ENCODE measurements at places on chromosomes 5 and 9.
A peak's percentile ranks its signal among the peaks of the same experiment; 100 is the strongest.

GRCh38 chr9:26684029-26684428, 208.6 kb downstream of the CAAP1 start:
- no peak overlapping the region for H3K4me3 ChIP-seq
- H3K36me3 ChIP-seq: no peaks in the 10 kb centered on the region
- DNase-seq: no peak
- no peaks in the 10 kb centered on the region for H3K27me3 ChIP-seq
- peaks cover 20% of the 10 kb centered on the region for H3K4me1 ChIP-seq
- no peak overlapping the region for H3K27ac ChIP-seq

DNA sequence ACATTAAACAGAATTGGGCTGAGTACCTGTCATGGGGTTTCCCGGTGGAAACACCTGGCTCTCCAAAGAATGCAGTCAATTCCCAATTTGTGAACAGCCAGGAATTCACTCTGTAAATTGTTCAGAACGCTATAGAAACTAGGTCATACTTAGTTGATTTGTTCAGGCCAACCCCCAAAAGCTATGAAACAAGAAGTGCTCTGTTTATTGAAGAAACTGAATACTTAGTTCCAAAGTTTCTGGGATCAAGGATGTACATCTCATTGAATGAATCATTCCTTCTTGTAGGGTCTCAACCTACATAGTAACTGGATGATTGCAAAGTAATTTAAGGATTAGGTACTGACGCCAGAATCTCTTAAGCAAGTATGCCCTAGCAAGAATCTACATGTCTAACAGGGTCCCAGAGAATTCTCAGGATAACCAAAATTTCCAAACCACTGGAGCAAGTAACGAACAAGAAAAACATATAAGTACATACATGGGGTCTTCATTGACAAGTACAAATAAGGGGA, 659 bp upstream of the TUSC1 start:
- H3K27me3 ChIP-seq: peaks cover 1% of the 10 kb centered on the region
- no peaks in the 10 kb centered on the region for H3K36me3 ChIP-seq
- peaks cover 4% of the 10 kb centered on the region for H3K4me1 ChIP-seq
- no peak overlapping the region for H3K4me3 ChIP-seq
- no peak for DNase-seq

DNA sequence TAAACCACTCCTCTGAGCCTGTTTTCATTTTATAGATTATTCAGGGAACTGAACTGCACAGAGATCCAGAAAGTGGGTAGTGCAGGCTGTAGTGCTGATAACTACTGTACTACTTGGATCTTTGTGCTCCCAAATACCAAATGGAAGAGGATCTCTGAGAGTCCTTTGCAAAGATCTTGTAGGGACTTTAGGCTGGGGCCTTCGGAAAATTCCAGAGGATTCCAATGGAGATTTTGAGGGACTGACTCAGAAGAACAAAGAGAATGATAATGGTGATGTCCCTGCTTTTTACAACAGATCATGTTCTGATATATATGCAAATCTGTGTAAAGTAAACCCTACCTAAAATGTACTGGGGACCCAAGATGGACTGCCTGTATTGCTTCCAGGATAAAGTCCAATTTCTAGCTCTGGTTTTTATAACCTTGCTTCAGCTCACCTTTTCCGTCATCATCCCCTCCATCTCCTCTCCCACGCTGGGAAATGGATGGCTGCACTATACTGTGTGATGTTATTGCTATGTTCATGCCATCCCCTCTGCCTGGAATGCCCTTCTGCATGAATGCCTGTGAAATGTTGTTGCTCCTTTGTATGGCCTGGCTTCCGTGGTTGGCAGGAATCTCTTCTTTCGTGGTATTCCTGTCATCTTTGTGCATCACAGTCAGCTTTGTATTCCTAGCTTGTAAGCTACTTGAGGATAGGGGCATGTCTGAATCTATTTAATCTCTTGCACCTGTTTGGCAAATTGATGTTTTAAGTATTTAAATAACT, 9.7 kb upstream of the PSMD5 start:
- H3K4me3 ChIP-seq: no peak overlapping the region
- H3K27ac ChIP-seq: no peak overlapping the region
- H3K4me1 ChIP-seq: peaks cover 9% of the 10 kb centered on the region
- no peaks in the 10 kb centered on the region for H3K36me3 ChIP-seq
- H3K27me3 ChIP-seq: peaks cover 3% of the 10 kb centered on the region

- peaks cover 4% of the 10 kb centered on the region for H3K36me3 ChIP-seq
- H3K4me1 ChIP-seq: no peaks in the 10 kb centered on the region
Measured at GRCh38 chr9:134834217-134834956, 46.2 kb upstream of the FCN2 start.

GRCh38 chr5:64693636-64694035, 3.3 kb downstream of the SHISAL2B start:
- no peak overlapping the region for H3K27ac ChIP-seq
- peaks cover 13% of the 10 kb centered on the region for H3K36me3 ChIP-seq
- H3K27me3 ChIP-seq: peaks cover 8% of the 10 kb centered on the region
- no peak for DNase-seq
- H3K4me3 ChIP-seq: no peak overlapping the region

- H3K27ac ChIP-seq: no peak overlapping the region
- no peaks in the 10 kb centered on the region for H3K36me3 ChIP-seq
- no peak for DNase-seq
- H3K4me1 ChIP-seq: no peaks in the 10 kb centered on the region
- no peak overlapping the region for H3K4me3 ChIP-seq
- peaks cover 2% of the 10 kb centered on the region for H3K27me3 ChIP-seq
Measured at GRCh38 chr9:27595733-27596132, 22.5 kb upstream of the C9orf72 start.

- peak; percentile 26 for DNase-seq
- peaks cover 4% of the 10 kb centered on the region for H3K4me1 ChIP-seq
- peaks cover 4% of the 10 kb centered on the region for H3K27me3 ChIP-seq
- H3K4me3 ChIP-seq: no peak overlapping the region
- H3K27ac ChIP-seq: no peak overlapping the region
Measured at GRCh38 chr9:37410969-37411785, 11.3 kb upstream of the GRHPR start.

- H3K27me3 ChIP-seq: peaks cover 7% of the 10 kb centered on the region
- H3K27ac ChIP-seq: no peak overlapping the region
- peaks cover 64% of the 10 kb centered on the region for H3K4me1 ChIP-seq
- H3K36me3 ChIP-seq: no peaks in the 10 kb centered on the region
- H3K4me3 ChIP-seq: no peak overlapping the region
- no peak for DNase-seq
Measured at GRCh38 chr9:33144551-33144950, 22.6 kb downstream of the B4GALT1 start.

DNA sequence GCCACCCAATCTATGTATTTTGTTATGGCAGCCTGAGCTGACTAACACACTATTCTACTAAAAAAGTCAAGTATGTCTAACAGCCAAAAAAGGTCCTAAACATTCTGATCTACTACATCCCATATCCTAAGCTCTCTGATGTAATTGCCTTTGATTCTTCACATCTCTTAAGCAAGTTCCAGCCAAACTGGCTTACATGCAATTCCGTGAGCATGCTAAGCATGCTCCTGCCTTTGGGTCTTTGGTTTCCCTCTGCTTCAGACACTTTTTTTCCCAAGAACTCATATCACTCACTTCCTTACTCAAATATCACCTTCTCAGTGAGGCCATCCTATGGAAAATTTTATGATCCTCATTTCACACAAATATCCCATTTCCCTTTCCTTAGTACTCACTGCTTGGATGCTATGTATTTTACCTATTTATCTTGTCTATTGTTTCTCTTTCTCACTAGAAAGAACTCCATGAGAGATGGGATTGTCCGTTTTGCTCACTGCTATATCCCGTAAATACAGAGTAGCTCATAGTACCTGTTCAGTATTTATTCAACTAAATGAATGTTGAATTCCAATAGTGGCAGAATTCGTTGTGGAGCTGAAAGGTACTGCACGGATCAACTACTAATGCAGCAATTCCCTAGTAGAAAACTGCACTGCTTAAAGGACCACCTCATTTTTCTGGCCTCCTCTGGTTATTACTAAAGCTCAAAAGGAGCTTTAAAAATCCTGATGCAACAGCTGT, 2.3 kb upstream of the SLC12A2 start:
- H3K36me3 ChIP-seq: peaks cover 5% of the 10 kb centered on the region
- H3K27me3 ChIP-seq: peaks cover 11% of the 10 kb centered on the region
- H3K27ac ChIP-seq: no peak overlapping the region
- DNase-seq: no peak
- H3K4me3 ChIP-seq: peak overlapping the region; percentile 95
- peaks cover 32% of the 10 kb centered on the region for H3K4me1 ChIP-seq

GRCh38 chr5:151492729-151493128, 45.3 kb downstream of the SLC36A1 start:
- H3K4me3 ChIP-seq: no peak overlapping the region
- H3K27ac ChIP-seq: peak overlapping the region; percentile 31
- H3K4me1 ChIP-seq: no peaks in the 10 kb centered on the region
- H3K36me3 ChIP-seq: no peaks in the 10 kb centered on the region
- no peak for DNase-seq
- no peaks in the 10 kb centered on the region for H3K27me3 ChIP-seq

DNA sequence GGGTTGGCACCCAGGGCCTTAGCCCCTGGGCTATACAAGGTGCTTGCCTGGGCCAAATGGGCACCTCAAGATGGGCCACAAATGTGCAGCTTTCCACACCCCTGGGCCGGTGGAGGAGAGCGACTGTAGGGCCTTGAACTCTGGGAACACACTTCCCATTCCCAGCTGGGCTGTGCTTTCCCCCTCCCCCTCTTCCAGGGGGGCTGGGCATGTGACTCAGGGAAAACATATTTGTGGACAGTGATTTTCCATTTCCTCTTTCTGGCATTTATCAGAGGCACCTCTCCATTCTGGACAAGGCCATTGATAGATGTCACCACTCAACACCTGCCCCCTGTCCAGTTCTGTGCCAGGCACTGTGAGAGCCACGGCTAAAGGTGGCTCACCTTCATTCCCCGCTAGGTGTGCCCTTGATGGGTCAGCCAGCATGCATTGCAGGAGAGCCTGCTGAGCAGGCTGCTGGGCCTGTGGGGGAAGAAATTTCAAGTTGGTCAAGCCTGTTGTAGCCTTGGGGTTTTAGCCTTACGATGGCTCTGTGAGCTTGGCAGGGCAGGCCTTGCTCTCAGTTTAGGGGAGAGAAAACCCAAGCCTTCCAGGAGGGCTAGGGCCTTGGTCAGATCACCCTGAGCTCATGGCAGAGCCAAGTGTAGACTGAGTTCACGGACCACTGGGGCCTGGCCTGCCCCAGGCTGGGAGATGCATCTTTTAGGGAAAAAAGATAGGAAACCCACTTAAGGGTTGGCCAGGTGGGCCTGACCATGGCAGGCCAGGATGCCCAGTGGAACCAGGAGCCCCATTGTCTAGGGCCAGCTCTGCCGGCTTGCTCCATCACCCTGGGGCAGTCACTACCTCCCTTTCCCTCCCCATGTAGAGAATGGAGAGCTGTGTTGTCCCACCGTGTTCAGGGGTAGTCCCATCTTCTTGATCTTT, 113.9 kb downstream of the DAB2IP start:
- DNase-seq: no peak
- H3K27me3 ChIP-seq: peaks cover 15% of the 10 kb centered on the region
- peaks cover 23% of the 10 kb centered on the region for H3K4me1 ChIP-seq
- H3K36me3 ChIP-seq: peaks cover 42% of the 10 kb centered on the region

GRCh38 chr9:129628709-129629108, 2.7 kb downstream of the NTMT1 start:
- H3K27ac ChIP-seq: no peak overlapping the region
- no peak for DNase-seq
- peaks cover 18% of the 10 kb centered on the region for H3K4me1 ChIP-seq
- no peaks in the 10 kb centered on the region for H3K36me3 ChIP-seq

DNA sequence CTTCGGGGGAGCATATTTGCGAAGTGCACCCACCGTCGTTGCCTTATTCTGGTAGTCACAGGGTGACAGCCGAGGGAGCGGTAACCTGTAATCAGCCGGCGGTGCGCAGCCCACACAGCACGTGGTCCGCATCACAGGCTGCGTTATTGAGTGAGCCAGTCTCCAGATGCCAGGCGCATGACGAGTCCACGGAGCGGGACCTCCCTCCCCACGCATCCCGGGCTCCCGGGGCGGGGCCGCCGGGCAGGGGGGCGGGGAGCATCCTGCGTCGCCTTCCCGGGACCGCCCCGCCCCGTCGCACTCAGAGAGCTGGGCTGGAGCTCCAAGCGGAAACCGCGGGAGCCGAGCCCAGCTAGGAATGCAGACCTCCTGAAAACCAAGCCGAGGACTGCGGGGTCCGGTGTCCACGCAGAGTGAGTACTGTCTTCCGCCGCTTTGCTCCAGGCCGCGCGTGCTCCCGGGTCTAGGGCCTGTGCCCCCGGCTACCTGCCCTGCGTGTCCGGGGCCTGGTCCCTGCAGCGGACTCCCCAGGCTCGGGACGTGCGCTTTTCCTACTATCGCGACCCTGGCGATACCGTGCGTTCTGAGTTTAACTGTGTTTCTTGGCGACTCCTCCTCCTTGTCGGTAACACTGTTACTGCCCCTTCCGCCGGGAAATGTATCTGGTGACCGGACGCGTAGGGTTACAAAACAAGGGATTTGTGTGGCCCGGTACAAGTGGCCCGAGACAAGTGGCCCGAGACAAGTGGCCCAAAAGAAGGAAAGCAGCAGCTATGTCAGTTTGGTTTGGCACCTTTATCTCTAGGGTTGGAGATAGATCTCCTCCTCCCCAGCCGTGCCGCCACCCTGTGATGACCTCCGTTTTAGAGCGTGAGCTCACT, 40.6 kb downstream of the CAST start:
- peaks cover 4% of the 10 kb centered on the region for H3K27me3 ChIP-seq
- no peaks in the 10 kb centered on the region for H3K36me3 ChIP-seq
- peak overlapping the region; percentile 98 for H3K27ac ChIP-seq

GRCh38 chr5:178080618-178081410, 32.5 kb upstream of the N4BP3 start:
- peaks cover 4% of the 10 kb centered on the region for H3K36me3 ChIP-seq
- peaks cover 11% of the 10 kb centered on the region for H3K27me3 ChIP-seq
- H3K4me3 ChIP-seq: peak overlapping the region; percentile 10
- peak overlapping the region; percentile 64 for H3K27ac ChIP-seq
- peaks cover 26% of the 10 kb centered on the region for H3K4me1 ChIP-seq
- no peak for DNase-seq

- no peaks in the 10 kb centered on the region for H3K4me1 ChIP-seq
- H3K36me3 ChIP-seq: peaks cover 3% of the 10 kb centered on the region
- DNase-seq: no peak
- H3K27me3 ChIP-seq: peaks cover 1% of the 10 kb centered on the region
Measured at GRCh38 chr9:37449862-37450632, 15.2 kb downstream of the ZBTB5 start.

GRCh38 chr9:131410044-131410491, 16.2 kb downstream of the PRRC2B start:
- peaks cover 53% of the 10 kb centered on the region for H3K4me1 ChIP-seq
- DNase-seq: no peak
- peaks cover 1% of the 10 kb centered on the region for H3K27me3 ChIP-seq
- no peak overlapping the region for H3K4me3 ChIP-seq

GRCh38 chr9:113919871-113920270, 43.8 kb downstream of the ZNF618 start:
- H3K36me3 ChIP-seq: peaks cover 6% of the 10 kb centered on the region
- no peak overlapping the region for H3K27ac ChIP-seq
- no peaks in the 10 kb centered on the region for H3K4me1 ChIP-seq
- peaks cover 3% of the 10 kb centered on the region for H3K27me3 ChIP-seq
- no peak for DNase-seq

Data from endothelial cell (in vitro differentiated cells).